ENCODE measurements at places on chromosomes 7 and 10.

GRCh38 chr7:80548840-80549530 is 37.1 kb upstream of the GNAT3 start:
- DNase-seq, result peak; percentile 11

GRCh38 chr10:27207350-27207749 is 33.2 kb downstream of the ACBD5 start:
- no peak for DNase-seq

- no peak for DNase-seq
These were observed 15.0 kb downstream of the RET start for GRCh38 chr10:43091846-43092245.

GRCh38 chr10:71807557-71808510 is 34.5 kb upstream of the VSIR start:
- no peak for DNase-seq

DNA sequence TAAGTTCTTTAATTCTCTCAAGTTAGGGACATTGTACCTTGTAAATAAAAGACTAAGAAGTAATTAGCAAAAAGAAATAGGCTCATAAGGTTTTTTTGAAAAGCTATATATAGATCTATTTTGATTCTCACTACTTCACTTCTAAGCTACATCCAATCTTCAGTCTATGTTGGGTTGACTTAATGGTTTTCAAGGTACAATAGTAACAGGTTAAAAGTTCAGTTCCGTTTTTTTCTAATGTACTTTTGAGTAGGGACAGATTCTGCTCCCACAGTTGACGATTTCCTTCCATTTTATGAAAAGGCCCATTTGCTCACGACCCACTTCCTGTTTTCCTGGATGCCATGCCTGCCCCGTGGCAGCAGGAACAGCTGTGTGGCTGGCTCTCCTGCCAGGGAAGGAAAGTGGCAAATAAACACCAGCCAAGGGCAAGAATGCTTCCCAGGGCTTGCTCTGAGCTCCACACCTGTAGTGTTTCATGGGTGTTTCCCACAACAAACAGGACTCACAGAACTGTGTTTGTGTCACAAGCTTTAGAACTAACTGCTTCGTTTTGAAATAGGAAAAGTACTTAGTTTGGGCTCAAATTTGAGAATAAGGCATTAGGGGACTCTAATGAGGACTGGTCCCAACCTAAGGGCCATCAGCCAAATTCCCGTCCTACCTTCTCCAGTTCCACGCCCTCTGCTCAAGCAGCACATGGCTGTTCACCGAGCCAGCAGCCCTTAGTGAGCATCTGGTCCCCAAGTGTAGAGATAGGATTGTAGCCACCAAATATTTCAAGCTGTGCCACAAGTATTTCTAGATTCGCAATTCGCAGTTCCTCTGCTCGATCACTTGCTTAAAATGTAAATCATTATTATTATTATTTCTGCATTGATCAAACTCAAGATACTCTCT is 240.7 kb downstream of the COBL start:
- DNase-seq, result no peak

GRCh38 chr7:1189986-1190772 is 30.2 kb upstream of the ZFAND2A start:
- DNase-seq, result no peak

DNA sequence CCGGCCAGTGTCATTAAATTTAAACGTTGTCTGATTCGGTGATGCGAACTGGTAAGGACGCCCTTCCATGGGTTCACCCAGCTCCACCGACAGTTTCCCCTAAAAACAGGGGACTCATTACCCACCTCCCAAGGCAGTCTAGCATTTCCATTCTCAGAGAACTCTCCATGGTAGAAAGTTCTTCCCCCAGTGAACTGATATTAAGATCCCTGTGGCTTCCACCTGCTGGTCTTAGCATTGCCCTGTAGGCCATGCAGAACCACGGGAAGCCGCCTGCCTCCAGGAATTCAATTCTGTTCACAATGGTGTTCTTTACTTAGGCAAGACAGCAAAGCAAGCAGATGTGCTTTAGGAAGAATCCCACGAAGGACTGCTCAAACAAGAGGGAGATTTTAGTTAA is 128.9 kb upstream of the NANOS1 start:
- no peak for DNase-seq

DNA sequence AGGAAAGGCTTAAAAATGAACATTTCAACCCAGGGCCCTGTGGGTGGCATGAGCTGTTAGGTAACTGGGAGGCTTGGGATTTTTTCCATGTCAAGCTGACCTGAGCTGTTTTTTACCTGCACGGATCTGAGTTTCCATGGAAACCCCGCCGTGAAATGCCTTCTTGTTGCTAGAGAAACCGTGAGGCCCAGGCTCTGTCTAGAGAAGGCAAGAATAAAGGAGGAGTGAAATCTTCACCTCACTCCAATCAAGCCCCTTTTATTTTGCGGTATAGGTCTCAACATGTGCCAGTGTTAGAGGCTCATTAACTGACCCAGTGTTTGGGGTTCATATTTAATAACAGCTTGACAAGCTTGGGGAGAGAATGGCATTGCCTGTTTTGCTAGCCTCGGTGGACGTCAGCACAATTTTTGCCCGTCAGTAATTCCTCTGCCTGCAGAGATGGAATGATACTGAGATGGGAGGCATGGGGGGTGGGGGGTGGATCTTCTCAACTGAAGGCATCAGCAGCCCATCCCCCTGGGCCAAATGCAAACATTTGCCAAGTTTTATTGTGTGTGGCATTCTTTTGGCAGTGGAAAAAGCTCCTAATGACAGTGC is 48.9 kb upstream of the PDCD4 start:
- DNase-seq, result no peak

GRCh38 chr10:18368682-18369081 is 228.5 kb downstream of the CACNB2 start:
- DNase-seq, result no peak

GRCh38 chr10:70966646-70967553 is 78.5 kb upstream of the PCBD1 start:
- DNase-seq, result no peak

- no peak for DNase-seq
These were observed 5.2 kb upstream of the BTBD16 start for GRCh38 chr10:122265896-122266295.
